Immature natural killer cell (primary cell): ENCODE measurements at places on chromosomes 1 and 21. TPM values are rescaled to one million over a fixed set of nuclear protein-coding genes. Genes with fewer than 3 reads are reported as not detected.

- DNase-seq: no peak
Observed at GRCh38 chr1:67987046-67987799, 63.2 kb downstream of the DIRAS3 start.

MMEL1 gene
- polyA plus RNA-seq: 0.93 TPM

DNA sequence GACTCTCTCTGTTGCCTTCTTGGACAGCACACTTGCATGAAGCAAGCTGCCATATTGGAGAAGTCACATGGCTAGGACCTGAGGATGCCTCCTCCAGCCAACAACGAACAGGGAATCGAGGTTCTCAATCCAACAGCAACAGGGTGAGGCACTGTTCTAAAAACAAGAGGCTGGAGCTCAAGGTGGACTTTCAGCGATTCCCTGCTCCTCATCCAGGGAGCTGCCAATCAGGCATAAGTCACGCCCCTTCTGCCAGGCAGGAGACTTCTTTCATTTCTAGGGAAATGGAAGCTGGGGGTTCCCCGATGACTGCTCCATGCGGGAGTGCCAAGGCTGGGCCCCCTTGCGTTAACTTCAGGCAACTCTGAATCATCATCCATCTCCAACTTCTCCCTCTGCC lies 22.7 kb upstream of the IFNAR1 start:
- DNase-seq: no peak

DNA sequence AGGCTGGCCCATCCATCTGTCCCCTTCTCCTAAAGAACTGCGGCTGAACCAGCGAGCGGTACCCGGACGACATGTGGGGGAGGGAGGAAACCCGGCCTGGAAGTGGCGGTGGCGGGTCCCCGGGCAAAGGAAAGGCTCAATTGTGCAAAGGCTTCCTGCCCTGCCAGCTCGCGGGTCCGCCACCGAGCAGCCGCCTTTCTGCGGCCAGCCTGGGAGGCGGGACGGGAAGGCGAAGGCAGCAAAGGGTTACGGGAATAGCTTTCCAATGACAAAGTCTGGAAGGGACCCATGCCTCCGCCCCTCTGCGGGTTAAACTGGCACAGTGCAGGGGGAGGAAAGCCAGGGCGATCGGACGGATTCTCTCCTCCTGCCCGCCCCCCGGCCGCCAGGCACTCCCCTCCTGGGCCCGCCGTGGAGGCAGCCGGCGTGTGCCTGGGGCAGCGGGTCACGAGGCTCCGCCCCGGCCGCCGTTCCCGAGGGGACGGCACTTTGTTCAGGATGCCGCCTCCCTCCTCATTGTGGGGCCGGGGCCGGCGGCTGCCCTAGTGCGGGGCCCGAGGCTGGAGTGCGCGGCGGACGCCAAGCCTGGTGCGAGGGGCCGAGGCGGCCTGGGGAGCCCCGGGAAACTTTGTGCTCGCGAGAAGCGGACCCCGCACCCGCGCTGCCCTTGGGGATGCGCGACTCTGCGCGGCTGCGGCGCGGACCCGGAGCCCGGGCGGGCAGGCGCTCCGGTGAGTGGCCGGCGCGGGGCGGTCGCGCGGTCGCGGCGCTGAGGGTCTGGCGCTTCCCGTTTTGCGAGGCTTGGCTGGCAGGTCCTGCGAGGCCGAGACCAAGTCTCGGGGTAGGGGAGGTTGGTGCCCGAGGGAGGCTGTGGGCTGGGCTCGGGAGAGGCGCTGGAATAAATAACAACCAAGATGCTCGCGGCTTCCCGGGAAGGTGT lies at the start of gene NAV1:
Gene NAV1 (plus strand): TSS at position 516 of the 940 bp plus-strand sequence. CDS start 83,758 bp downstream, outside the sequence.
- DNase-seq: no peak

C4BPA gene
- polyA plus RNA-seq: not detected

PHTF1 gene
- 28.1 TPM for polyA plus RNA-seq

DNA sequence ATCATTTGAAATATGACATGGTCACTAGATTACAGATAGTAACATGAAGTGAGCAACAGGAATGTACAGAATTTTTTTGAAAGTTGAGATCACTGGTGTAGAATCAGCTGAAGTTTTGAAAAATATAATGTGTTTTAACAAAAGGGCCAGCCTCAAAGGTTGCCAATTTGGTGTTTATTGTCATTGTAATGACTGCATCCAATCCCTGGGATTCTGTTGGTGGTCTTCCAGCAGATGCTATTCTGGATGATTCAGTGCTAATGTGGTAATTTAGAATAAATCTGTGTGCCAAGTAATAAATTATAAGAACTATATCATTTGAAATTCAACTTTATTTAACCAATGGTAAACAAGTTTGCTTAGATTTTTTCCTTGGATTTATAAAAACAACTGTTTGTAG lies 436.4 kb upstream of the PKN2 start:
- no peak for DNase-seq
